Caki2 (cell line): ENCODE measurements at places on chromosomes 2 and 18. TPM values are rescaled to one million over a fixed set of nuclear protein-coding genes. Genes with fewer than 3 reads are reported as not detected.

The IL36G gene
- not detected in 2 replicates for total RNA-seq

The COL6A3 gene
- total RNA-seq = 0.41 and 0.98 TPM in 2 replicates

The SERPINB3 gene
- not detected in 2 replicates for total RNA-seq

DNA sequence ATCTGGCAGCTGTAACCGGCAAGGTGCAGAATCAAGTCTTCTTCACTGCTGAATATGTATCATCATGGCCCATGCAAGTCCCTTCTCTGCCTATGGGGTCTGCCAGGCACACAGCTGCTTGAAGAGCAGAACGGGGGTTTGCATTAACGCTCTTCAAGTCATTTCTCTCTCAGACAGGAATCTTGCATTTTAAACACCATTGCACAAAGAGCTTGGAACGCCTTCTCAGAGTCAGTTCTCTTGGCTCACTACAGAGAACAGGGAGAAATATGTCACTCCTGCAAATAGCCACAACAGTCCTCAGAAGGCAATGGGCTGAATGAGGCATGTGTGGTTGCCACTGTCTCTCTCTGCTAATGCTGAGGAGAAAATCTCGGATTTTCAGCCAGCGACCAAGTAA, 2173.5 kb upstream of the PIK3C3 start:
- DNase-seq = no peak

- no peak for DNase-seq
Observed at GRCh38 chr2:134682726-134683125, 36.1 kb downstream of the TMEM163 start.

- DNase-seq = peak; percentile 49
Observed at GRCh38 chr2:171389325-171389724, 44.5 kb downstream of the METTL8 start.
